ENCODE measurements at places on chromosomes 1 and 21.

DNA sequence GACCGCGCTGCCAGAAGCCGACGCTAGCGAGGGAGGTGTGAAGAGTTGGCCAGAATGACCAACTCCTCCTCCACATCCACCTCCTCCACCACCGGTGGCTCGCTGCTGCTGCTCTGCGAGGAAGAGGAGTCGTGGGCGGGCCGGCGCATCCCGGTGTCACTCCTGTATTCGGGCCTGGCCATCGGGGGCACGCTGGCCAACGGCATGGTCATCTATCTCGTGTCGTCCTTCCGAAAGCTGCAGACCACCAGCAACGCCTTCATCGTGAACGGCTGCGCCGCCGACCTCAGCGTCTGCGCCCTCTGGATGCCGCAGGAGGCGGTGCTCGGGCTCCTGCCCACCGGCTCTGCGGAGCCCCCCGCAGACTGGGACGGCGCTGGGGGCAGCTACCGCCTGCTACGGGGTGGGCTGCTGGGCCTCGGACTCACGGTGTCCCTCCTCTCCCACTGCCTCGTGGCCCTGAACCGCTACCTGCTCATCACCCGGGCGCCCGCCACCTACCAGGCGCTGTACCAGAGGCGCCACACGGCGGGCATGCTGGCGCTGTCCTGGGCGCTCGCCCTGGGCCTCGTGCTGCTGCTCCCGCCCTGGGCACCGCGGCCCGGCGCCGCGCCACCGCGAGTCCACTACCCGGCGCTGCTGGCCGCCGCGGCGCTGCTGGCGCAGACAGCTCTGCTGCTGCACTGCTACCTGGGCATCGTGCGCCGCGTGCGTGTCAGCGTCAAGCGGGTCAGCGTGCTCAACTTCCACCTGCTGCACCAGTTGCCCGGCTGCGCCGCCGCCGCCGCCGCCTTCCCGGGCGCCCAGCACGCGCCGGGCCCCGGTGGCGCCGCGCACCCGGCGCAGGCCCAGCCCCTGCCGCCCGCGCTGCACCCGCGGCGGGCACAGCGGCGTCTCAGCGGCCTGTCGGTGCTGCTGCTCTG lies 1.2 kb downstream of the GPR88 start:
- peak; percentile 42 for DNase-seq
- H3K4me3 ChIP-seq = peak overlapping the region; percentile 31
- H3K4me1 ChIP-seq = no peaks in the 10 kb centered on the region

GRCh38 chr1:224499204-224499603 lies 64.6 kb upstream of the WDR26 start:
- H3K36me3 ChIP-seq = no peaks in the 10 kb centered on the region
- no peaks in the 10 kb centered on the region for H3K27me3 ChIP-seq
- no peak overlapping the region for H3K27ac ChIP-seq
- no peak for DNase-seq

- H3K4me1 ChIP-seq = peaks cover 6% of the 10 kb centered on the region
- H3K27me3 ChIP-seq = no peaks in the 10 kb centered on the region
- H3K27ac ChIP-seq = peak overlapping the region; percentile 84
- no peaks in the 10 kb centered on the region for H3K36me3 ChIP-seq
- peak overlapping the region; percentile 45 for H3K4me3 ChIP-seq
- DNase-seq = no peak
Measured at GRCh38 chr1:162633081-162633762, 958 bp downstream of the DDR2 start.

DNA sequence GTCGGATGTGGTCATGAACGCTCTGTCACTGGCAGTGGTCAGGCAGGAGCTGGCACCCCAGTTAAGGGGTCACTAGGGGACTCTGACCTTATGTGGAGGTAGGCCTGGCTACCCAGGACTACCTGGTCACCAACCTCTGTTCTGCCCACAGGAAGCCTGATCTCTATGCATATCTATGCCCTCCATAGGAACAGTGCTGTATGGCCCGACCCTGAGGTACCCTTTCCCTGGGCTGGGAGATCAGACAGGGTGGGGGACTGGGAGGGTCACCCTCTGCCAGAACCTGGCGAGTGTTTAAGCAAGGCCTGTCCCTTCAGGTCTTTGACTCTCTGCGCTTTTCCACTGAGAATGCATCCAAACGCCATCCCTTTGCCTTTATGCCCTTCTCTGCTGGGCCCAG lies 19.0 kb downstream of the CYP4B1 start:
- H3K27me3 ChIP-seq = no peaks in the 10 kb centered on the region
- no peaks in the 10 kb centered on the region for H3K36me3 ChIP-seq
- H3K27ac ChIP-seq = no peak overlapping the region

GRCh38 chr1:51002516-51002915 lies 32.5 kb downstream of the CDKN2C start:
- H3K4me1 ChIP-seq = no peaks in the 10 kb centered on the region
- H3K36me3 ChIP-seq = no peaks in the 10 kb centered on the region
- no peak overlapping the region for H3K4me3 ChIP-seq
- no peak for DNase-seq
- no peak overlapping the region for H3K27ac ChIP-seq

GRCh38 chr1:156885314-156885713 lies 8.2 kb upstream of the PEAR1 start:
- H3K27me3 ChIP-seq = peaks cover 56% of the 10 kb centered on the region
- DNase-seq = no peak
- H3K36me3 ChIP-seq = no peaks in the 10 kb centered on the region
- H3K4me3 ChIP-seq = no peak overlapping the region

- no peaks in the 10 kb centered on the region for H3K4me1 ChIP-seq
- DNase-seq = no peak
- H3K27ac ChIP-seq = no peak overlapping the region
- no peaks in the 10 kb centered on the region for H3K36me3 ChIP-seq
Measured at GRCh38 chr1:235918465-235918864, 51.8 kb upstream of the LYST start.

- peak overlapping the region; percentile 41 for H3K4me3 ChIP-seq
- peaks cover 11% of the 10 kb centered on the region for H3K36me3 ChIP-seq
- no peak for DNase-seq
- no peak overlapping the region for H3K27ac ChIP-seq
- H3K27me3 ChIP-seq = peaks cover 32% of the 10 kb centered on the region
Measured at GRCh38 chr1:101238031-101238628, 1.3 kb downstream of the S1PR1 start.

DNA sequence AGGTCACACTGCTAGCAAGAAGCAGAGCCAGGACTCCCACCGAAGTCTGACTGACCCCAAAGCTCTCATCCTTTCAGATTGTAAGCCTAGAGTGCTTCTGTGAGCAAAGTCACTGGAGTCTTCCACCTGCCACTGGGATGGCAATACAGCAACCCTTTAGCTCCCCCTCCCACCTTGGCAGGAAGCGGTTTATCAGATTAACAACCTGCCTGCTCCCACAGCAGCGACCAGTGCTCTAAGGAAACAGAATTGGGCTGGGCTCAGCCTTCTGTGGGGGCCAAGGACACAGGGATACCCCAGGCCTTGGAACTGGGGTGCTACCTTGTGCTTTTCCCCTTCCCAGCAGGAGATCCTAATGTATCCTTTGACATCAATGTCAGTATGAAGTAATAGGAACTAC lies 76.0 kb downstream of the GFI1 start:
- peaks cover 2% of the 10 kb centered on the region for H3K4me1 ChIP-seq
- H3K27ac ChIP-seq = no peak overlapping the region
- no peaks in the 10 kb centered on the region for H3K27me3 ChIP-seq
- H3K36me3 ChIP-seq = no peaks in the 10 kb centered on the region

GRCh38 chr21:38984568-38984967 lies 178.8 kb downstream of the ETS2 start:
- H3K4me1 ChIP-seq = peaks cover 15% of the 10 kb centered on the region
- DNase-seq = no peak
- H3K27me3 ChIP-seq = no peaks in the 10 kb centered on the region
- no peak overlapping the region for H3K27ac ChIP-seq
- no peak overlapping the region for H3K4me3 ChIP-seq
- no peaks in the 10 kb centered on the region for H3K36me3 ChIP-seq

GRCh38 chr1:56045477-56045876 lies 533.9 kb downstream of the PLPP3 start:
- no peak overlapping the region for H3K4me3 ChIP-seq
- H3K27me3 ChIP-seq = no peaks in the 10 kb centered on the region
- H3K27ac ChIP-seq = no peak overlapping the region
- H3K4me1 ChIP-seq = no peaks in the 10 kb centered on the region

- H3K4me3 ChIP-seq = peak overlapping the region; percentile 69
- H3K27ac ChIP-seq = no peak overlapping the region
Measured at GRCh38 chr1:212415107-212415841, 588 bp upstream of the PACC1 start.

DNA sequence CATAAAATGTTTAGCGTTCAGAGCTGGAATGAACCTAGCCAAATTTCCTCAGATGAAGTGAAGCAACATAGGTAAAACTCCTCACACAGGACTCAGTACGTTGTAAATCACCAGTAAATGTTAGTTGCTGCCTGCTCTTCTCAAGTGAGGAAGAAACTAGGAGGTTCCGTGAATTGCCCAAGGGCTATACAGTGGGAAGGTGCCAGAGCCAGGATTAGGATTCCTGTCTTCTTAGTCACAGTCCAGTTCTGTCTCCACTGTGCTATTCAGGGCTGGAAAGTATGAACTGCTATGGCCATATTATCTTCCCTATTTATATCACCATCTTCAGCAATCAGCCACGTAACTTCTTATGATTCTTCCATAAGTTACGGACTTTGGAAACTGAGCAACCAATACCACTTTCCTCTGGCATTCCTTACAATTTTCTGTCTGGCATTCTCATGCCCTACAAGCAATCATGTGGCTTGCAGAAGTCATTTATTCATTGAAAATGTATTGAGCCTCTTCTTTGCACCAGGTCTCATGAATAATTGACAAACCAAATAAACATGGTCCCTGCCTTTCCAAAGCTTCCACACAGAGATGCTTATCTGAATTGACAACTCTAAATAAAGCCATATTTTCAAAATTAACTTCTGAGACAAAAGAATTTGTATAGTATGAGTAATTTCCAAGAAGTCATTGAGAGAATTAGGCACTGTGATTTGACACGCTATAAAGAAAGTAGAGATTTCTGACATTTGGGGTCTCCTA lies 271.6 kb upstream of the SGIP1 start:
- H3K36me3 ChIP-seq = no peaks in the 10 kb centered on the region
- DNase-seq = no peak
- no peak overlapping the region for H3K4me3 ChIP-seq
- H3K4me1 ChIP-seq = no peaks in the 10 kb centered on the region
- no peak overlapping the region for H3K27ac ChIP-seq

DNA sequence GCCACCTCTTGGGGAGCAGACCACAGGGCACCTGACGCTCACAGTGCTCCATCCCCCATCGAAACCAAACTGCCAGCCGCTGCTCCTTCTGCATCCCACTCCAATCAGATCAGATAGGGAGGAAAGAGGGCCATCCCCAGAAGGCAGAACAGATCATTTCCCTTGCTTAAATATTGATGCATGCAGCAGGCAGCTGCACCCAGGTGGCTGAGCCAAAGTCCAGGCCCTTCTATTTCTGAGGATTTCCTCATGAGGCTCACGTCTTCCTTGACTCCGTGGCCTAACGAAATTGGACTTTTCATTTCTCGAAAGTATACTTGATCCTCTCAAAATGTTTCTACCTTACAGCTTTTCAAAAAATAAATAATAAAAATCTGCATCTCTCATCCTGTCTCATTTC lies 239.2 kb downstream of the ATG4C start:
- no peaks in the 10 kb centered on the region for H3K36me3 ChIP-seq
- H3K4me1 ChIP-seq = peaks cover 4% of the 10 kb centered on the region
- DNase-seq = peak; percentile 20
- H3K27me3 ChIP-seq = no peaks in the 10 kb centered on the region

- H3K4me3 ChIP-seq = no peak overlapping the region
- no peaks in the 10 kb centered on the region for H3K4me1 ChIP-seq
- H3K27ac ChIP-seq = no peak overlapping the region
Measured at GRCh38 chr1:220927442-220927841, 48.2 kb downstream of the HLX start.

- no peak for DNase-seq
- H3K36me3 ChIP-seq = peaks cover 74% of the 10 kb centered on the region
- H3K4me3 ChIP-seq = no peak overlapping the region
- H3K4me1 ChIP-seq = peaks cover 10% of the 10 kb centered on the region
- no peaks in the 10 kb centered on the region for H3K27me3 ChIP-seq
Measured at GRCh38 chr1:201488830-201489589, 17.9 kb downstream of the CSRP1 start.

- no peak overlapping the region for H3K4me3 ChIP-seq
- H3K4me1 ChIP-seq = no peaks in the 10 kb centered on the region
- no peaks in the 10 kb centered on the region for H3K36me3 ChIP-seq
- no peaks in the 10 kb centered on the region for H3K27me3 ChIP-seq
Measured at GRCh38 chr1:80534606-80535360, 1266.0 kb upstream of the ADGRL2 start.

DNA sequence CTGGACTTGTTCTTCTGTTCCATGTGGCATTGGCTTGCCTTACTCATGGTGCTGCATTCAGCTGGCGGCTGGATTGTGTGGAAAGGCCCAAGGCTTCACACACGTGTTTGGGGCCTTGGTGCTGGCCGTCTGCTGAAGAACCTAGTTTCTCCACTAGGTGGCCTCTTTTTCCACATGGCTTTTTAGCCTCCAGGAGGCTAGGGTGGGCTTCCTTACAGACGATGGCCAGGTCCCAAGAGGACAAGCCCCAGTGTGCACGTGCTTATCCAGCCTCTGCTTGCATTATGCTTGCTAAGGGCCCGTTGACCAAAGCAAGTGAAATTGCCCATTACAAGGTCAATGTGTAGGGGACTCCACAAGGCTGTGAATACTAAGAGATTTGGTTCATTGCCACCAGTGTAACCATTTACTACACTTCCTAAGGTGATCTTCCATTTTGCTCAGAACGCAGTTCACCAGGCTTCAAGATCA lies 47.5 kb upstream of the FOXO6 start:
- DNase-seq = no peak
- H3K36me3 ChIP-seq = no peaks in the 10 kb centered on the region
- peaks cover 21% of the 10 kb centered on the region for H3K4me1 ChIP-seq
- H3K27me3 ChIP-seq = no peaks in the 10 kb centered on the region

DNA sequence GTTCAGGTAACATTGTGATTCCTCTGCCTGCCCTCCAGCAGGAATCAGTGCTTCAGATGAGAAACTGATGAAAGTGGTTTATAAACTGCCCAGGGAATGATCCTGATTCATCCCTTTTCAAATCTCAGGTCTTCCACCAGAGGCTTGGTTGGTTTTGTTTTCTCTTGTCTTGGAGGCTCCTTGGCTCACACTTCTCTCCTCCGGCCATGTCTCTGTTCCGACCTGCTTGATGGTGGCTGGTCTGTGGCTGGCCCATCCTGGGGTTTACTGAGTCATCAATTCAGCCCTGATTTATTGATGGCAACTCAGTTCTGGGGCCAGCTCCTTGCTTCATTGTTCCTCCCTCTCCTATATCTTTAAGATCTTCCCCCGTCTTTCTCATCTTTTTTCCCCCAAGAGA lies 56.6 kb upstream of the SLC2A1 start:
- H3K27me3 ChIP-seq = no peaks in the 10 kb centered on the region
- no peaks in the 10 kb centered on the region for H3K36me3 ChIP-seq
- H3K4me3 ChIP-seq = no peak overlapping the region
- no peak for DNase-seq
- H3K27ac ChIP-seq = no peak overlapping the region

DNA sequence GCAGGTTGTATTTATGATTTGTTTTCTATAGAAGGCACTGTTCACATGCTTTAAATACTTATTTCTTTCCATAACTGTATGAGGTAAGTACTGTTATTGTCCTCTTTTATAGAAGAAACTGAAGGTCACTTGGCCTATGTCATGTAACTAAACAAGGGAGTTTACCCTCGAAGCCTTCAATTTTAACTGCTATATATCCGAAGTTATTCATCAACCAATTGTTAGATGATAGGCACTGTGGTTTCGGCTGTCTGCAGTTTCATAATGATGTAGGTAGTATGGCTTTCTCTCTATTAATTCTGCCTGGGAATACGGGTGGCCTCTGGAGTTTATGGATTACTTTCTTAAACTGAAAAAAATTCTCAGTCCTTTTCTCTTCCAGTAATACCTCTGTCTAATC lies 413.3 kb upstream of the ADGRL2 start:
- H3K4me3 ChIP-seq = no peak overlapping the region
- H3K27ac ChIP-seq = peak overlapping the region; percentile 66
- peak; percentile 68 for DNase-seq
- H3K4me1 ChIP-seq = peaks cover 18% of the 10 kb centered on the region
- H3K36me3 ChIP-seq = no peaks in the 10 kb centered on the region

All from large intestine (tissue), 12 donors.